ENCODE measurements at places on chromosomes 2 and 18.

DNA sequence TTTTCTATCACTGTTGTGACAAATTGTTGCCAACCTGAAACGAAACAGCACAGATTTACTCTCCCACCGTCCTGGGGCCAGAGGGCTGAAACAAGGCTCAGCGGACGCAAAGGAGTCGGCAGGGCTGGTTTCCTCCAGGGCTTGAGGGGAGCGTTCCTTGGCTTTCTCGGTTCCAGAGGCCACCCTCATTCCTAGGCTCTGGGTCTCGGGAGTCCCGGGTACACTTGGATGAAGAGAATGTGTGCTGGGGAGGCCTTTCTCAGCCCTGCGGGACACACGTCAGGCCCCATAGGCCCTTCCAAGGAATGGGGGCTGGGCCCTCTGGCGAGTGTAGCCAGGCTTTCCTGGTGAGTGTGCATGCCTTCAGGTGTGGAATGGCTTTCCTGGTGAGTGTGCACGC lies 287.3 kb upstream of the HS6ST1 start:
- no peak for DNase-seq

DNA sequence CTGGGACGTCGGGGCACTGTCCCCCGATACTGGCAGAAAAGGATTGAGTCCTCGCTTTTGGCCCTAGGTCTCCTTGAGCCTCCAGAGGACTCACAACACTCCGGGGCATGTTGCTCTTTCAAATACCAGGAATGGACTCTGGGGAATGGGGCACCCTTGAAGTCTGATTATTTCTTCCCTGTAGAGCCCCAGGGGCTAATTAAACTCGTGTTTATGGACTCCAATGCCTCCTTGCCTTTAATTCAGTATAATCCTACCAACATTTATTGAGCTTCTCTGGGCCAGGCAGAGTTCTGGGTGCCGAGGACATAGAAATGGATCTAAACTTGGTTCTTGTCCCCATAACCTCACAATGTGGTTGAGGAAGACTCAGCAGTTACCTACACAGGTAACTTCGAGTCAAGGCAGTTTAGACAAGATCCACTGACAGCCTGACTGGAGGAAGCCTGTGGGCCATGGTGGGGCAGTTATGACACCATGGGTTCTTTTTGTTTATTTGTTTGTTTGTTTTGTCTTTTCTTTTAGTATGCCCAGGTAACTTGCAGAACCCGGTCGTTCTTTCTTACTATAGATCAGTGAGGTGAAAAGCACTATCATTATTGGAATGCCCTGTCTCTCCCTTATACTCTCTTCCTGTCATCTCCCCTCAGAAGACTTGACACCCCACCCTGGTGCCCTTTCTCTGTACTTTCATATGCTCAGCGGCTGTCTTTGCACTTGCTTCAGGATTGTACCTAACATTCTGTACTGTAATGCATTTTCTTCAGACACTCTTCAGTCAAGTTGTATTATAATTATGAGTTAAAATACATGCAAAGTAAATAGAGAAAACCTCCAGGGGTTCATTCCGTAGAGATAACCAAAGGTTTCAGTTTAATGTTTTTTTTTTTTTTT lies 3.2 kb downstream of the CFLAR start:
- DNase-seq: no peak

DNA sequence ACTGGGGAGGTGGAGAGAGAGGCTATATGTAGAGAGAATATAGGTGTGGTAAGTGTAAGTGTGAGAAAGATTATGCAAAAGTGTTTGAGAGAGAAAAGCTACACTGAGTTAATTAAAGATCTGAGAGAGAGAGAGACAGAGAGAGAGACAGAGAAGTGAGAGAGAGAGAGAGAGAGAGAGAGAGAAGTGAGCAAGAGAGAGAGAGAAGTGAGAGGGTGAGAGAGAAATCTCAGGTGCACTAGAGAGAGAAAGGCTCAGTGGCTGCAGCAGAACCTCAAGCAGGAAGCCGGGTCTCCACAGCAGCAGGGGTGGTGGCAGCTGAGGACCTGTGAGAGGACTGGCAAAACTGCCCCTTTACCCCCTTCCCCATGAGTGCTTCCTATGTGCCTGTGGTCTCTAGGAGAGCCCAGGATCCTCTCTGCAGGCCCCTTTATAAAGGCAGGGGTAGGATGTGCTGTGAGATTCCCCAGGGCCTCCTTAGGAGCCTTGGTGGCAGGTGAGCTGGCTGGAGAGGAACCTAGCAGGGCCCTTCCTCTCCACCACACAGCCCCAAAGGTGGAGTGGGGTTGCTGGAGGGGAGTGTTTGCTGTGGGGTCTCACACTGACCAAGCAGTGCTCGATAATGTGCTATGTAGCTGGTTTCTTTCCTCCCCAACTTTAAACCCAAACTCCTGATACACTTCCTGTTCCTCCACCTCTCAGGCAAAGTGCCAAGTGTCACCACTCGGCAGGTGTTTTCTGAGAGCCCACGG lies 52.6 kb downstream of the SLC4A5 start:
- DNase-seq: no peak

GRCh38 chr2:208069186-208069585 lies 43.9 kb upstream of the PLEKHM3 start:
- DNase-seq: no peak

DNA sequence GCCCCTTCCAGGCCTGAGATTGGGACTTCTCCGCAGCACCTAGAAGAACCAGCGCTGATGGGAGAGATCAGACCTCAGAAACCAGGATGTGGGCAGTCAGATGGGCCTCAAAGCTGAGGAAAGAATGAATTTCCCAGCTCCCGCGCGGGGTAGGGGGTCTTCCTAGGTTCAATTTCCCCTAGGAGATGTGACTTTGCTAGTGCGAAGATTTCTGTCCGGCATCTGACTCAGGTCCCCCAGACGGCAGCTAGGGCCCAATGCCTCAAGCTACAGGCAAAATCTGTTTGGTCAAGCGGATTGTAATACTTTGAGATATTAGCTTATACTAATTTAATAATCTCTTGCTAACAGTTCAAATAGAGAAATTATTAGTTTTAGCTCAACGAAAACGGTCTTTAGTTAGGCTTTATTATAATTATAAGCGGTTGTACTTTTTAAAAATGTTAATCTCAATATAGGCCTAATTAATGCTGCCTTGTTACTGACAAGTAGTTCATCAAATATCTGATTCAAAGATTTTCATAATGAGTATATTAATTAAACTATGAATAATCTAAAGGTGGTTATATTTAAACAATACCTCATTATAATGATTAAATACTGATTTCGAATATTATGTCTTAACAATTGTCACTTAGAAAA lies 5.8 kb downstream of the DLX1 start:
- DNase-seq: no peak
